Activated CD4-positive, alpha-beta T cell treated with anti-CD3 and anti-CD28 coated beads, Interleukin-2, Interleukin-4, amounts not matched to agents 100 ng/mL and 50 ng/mL, durations not matched to agents 16 hours and 8 hours (primary cell): ENCODE measurements at places on chromosomes 7 and 10.

GRCh38 chr7:66167773-66168387 is 37.3 kb upstream of the TPST1 start:
- no peak for DNase-seq

GRCh38 chr7:24140001-24140400 is 144.0 kb upstream of the NPY start:
- no peak for DNase-seq

GRCh38 chr10:28442403-28442802 is 90.5 kb upstream of the WAC start:
- DNase-seq, result no peak

GRCh38 chr7:90266808-90267207 is 21.8 kb downstream of the CFAP69 start:
- no peak for DNase-seq

GRCh38 chr10:130782467-130782866 is 529.1 kb downstream of the TCERG1L start:
- no peak for DNase-seq

DNA sequence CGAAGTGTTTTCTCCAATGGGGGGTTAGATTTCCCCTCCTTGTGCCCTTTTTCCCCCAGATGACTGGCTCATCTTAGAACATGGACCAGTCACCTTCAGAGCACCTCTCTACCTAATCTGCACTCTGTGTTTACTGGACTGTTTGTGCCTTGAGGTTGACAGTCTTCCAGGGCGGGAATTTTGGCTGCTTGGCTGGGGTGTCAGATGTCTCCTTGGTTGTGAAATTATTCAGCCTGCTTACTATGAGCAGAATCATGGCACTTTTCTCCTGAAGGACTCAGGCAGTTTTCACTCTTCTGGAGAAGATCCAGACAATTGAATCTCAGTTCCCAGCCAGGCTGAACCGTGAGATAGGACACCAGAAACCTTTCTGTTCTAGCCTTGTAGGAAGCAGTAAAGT is 60.3 kb upstream of the NFKB2 start:
- no peak for DNase-seq

- no peak for DNase-seq
Observed at GRCh38 chr7:110568932-110569331, 522.0 kb upstream of the LRRN3 start.

GRCh38 chr7:113292105-113292504 is 173.8 kb upstream of the SMIM30 start:
- no peak for DNase-seq

DNA sequence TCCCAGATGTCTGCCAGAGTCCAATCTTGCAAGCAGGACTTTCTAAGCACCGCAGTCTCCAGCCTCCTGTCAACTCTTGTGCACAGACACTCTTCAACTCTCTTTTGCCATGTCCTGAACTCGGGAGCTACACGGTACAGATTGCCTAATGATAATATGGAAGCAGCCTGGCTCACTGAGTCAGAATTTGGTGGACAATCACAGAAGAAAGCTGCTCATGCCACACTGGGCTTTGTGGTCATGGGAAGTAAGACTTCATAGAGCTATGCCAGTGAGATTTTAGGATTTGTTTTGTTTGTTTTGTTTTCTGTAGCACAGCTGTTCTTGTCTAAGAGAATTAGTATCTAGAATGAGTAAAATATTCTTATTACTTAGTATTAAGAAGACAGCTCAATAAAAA is 144.1 kb upstream of the PRSS58 start:
- no peak for DNase-seq

- DNase-seq, result no peak
Observed at GRCh38 chr10:3976718-3977117, 191.7 kb upstream of the KLF6 start.

DNA sequence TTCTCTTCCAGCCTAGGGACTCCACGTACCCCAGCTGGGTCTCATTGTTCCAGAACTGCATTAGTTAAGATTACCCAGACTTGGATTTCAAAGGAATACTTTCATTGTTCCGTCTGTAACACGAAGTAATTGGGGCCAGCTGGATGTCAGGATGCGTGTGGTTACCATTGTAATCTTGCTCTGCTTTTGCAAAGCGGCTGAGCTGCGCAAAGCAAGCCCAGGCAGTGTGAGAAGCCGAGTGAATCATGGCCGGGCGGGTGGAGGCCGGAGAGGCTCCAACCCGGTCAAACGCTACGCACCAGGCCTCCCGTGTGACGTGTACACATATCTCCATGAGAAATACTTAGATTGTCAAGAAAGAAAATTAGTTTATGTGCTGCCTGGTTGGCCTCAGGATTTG is 21.0 kb downstream of the LRRC17 start:
- DNase-seq, result no peak

DNA sequence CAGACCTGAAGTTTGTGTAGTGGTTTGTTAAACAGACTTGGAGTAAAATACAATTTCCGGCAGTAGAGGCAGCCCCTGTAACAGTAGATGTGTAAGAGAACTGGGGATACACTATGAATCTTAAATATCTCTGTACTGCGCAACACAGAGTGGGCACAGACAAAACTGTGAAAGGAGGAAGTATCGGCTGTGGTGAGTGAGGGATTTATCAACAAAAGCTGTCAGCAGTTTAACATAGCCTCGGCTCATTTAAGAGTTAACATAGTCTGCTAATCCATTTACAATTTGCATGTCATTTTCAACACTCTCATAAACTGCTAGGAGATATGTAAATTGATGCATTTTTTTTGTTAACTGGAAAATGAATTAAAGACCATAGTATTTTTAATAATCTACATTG is 225.2 kb downstream of the ZWINT start:
- no peak for DNase-seq

DNA sequence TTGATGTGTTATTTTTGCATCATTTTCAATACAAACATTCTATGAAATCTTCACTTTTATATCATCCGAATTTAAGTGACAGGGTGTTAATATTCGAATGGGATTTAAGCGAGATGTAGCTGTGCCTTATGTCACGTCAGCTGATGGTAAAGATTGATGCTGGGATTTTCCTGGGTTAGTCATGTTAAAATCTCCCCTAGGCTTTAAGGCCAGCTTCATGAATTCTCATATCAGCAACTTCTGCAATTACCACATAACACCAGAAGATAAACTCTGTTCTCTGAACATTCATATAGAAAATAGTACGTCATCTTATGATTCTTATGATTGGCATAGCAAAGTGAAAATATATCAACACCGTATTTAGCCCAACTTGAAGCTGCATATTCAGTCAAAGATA is 669.2 kb downstream of the PCDH15 start:
- no peak for DNase-seq
